ENCODE measurements at places on chromosomes 3 and 15.

- DNase-seq: no peak
Observed at GRCh38 chr3:82596805-82597204, 835.4 kb upstream of the GBE1 start.

DNA sequence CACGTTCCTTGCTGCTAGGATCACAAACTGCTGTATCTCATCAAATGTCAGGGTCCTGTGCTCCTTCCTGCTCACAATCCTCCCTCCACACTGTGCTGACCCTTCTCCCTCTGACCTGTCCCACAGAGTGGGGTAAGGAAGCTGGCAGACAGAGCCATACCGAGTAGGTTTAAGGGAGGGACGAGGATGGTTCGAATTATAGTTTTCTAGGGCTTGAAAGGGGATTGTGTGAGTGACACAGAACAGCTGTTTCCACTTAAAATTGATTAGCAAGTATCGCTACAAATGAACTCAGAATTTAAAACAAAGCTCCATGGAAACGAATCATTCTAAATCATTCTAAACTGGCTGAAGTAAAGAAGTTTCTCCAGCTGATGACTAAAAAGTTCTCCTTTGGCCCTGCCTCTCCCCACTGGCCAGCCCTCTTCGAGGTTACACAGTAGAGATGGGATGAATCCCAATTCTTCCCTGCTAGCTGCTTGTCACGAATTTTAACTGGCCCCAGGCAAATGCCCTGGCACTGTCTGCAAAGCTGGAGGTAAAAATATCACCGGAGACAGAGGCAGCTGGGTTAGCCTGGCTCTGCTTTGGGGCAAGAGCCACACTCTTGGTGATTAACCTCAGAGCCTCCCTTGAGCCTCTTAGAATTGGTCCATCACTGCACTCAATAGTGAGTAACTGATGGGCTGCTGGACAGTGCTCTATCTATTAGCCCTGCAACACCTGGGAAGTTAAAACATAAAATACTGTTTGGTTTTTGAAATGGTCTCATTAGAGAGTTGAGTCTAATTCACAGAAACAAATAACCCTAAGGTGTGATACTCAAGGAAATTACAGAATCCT is 194.9 kb downstream of the CHST2 start:
- no peak for DNase-seq

DNA sequence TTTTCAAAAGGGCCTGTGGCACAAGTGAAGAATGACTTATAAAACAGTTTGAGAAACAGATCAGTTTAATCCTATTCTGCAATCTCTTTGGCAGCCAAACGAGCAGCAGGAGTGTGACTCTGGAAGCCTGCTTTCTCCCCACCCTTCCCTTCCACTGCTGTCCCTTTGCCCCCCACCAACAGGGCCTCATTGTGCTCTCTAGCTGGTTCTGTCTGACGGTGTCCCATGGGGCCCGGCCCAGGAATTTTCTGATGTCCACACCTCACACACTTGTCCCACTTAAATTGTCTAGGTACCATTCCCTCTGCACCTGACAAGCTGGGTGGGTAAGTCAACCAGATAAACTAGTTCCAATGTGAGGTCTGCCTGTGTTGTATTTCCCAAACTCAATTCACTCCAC is 16.4 kb downstream of the SLCO2A1 start:
- no peak for DNase-seq

DNA sequence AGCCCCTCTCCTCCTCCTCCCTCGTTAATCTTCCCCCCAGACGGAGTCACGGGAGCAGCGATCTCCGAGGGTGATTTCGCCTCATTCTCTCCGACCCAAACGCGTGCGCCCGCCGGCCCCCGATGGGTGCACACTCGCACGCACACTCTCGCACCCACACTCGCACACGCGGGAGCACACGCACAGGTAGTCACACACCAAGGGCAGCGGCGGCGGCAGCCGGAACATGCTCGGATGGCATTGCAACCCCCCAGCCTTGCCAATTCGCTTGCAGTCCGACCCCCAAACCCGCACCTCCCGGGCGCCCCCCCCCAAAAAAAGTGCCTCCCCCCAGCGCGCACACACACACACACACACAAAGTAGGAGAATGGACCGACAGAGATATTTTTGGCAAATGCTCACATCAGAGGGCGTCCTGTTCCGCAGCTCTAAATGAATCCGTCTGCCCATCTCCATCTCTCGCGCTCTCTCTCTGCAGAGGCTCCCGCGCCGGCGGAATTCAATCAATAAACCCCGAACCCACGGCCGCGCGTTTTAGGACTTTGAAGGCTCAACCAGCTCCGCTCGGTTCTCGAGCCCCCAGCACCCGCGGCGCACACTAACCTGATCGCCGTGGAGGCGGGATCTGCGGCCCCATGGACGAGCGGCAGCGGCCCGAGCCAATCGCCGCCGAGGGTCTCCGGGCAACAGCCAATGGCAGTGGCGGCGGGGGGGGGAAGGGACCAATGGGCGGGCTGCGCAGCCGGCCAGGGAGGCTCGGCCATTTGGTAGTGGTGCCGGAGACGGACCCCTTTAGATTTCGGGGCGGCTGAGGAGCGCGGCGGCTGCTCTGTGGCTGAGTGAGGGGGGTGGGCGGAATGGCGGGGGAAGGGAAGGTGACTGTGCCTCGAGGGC is at the start of gene ANP32A:
Gene ANP32A, minus strand, starts transcription at position 601 of the 895 bp plus-strand sequence. Its CDS starts 144 bp downstream, at position 457.
- DNase-seq: peak; percentile 90

GRCh38 chr3:143040261-143040879 is 39.0 kb downstream of the U2SURP start:
- DNase-seq: peak; percentile 34

Measured in HCEC 1CT (cell line).